GM12892 (cell line): ENCODE measurements at places on chromosomes 7 and 10.

- DNase-seq = no peak
Observed at GRCh38 chr7:15419596-15419995, 142.2 kb downstream of the AGMO start.

DNA sequence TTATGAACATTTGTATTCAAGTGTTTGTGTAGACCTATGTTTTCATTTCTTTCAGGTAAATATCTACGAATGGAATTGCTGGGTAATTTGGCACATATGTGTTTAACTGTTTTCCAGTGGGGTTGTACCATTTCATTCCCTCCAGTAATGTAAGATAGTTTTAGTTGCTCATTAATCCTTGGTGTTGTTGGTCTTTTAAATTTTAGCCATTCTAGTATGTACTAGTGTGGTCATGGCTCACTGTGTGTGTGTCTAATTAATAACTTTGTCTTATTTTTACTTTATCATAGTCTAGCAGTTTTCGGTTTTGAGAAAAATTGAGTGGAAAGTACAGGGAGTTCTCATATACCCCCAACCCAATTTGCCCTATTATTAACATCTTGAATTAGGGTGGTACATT is 278.8 kb downstream of the CAMK1D start:
- DNase-seq = no peak

- no peak for DNase-seq
Observed at GRCh38 chr10:62744136-62744535, 60.4 kb upstream of the ADO start.

DNA sequence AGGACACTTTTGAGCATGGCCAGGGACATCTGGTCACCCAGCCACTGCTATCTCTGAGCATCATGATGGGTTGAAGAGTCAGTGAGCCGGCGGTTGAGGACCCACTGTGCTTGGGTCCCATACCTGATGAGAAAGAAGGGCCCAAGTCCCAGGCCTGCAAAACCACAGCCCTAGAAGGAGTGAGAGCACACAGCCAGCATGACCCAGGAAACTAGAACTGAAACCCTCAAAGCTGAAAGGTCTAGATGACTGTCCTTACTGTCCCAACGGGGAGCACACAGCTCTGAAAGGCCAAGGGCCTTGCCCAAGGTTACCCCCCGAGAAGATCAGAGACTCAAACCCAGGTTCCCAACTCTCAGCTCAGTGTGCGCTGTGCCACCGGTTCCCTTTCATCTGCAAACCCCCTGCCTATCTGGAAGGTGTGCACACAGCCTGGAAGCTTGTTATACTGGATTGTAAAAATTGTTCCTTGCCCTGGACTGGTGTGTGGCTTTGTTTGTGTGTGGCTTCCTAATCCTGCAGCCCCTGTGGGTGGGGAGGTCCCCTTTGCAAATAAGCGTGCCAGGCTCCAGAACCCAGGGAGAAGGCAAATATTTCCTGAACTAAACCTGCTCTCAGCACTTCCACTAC is 22.6 kb upstream of the PSAP start:
- DNase-seq = peak; percentile 71

- no peak for DNase-seq
Observed at GRCh38 chr7:120941064-120941463, 9.5 kb upstream of the ING3 start.

GRCh38 chr10:12687996-12688395 is 313.5 kb downstream of the CCDC3 start:
- DNase-seq = no peak

GRCh38 chr10:4240608-4241197 is 455.7 kb upstream of the KLF6 start:
- no peak for DNase-seq

DNA sequence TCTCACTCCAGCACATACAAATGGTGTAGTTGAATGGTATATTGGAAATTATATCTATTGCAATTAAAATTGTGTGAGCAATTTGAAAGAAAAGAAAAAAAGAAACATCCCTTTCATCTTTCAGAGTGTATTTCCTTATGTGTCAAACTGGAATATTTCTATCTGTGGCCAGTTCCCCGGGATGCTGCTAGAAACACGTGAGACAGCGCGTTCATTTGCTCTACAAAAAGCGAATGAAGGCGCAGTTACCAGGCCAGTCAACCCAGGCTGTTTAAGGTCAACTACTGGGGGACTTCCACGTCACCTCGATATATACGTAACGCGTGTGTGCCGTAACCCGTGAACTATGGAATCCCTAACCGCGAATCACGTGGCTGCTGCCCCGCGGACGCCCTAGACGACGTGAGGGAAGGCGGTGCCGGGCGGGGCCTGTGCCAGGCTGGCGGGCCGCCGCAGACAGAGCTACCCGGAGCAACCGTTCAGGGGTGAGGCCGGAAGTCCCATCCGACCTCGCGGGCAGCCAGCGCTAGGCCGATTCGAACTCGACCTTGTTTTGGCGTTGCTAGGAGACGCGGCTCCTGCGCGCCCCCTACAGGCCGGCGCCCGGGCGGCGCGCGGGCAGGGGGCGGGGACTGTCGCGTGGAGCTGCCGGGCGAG is 1.1 kb upstream of the ARL4A start:
- peak; percentile 59 for DNase-seq
